ENCODE measurements at places on chromosomes 7 and 10. TPM values are rescaled to one million over a fixed set of nuclear protein-coding genes. Genes with fewer than 3 reads are reported as not detected.

GRCh38 chr10:126250045-126250444 is 138.2 kb downstream of the ADAM12 start:
- DNase-seq: no peak
- H3K36me3 ChIP-seq: no peaks in the 10 kb centered on the region
- H3K4me1 ChIP-seq: peaks cover 21% of the 10 kb centered on the region
- H3K27me3 ChIP-seq: no peaks in the 10 kb centered on the region

GRCh38 chr7:37416378-37417106 is 32.1 kb downstream of the ELMO1 start:
- no peak for DNase-seq
- no peak overlapping the region for H3K27ac ChIP-seq
- no peaks in the 10 kb centered on the region for H3K27me3 ChIP-seq
- no peak overlapping the region for H3K4me3 ChIP-seq

DNA sequence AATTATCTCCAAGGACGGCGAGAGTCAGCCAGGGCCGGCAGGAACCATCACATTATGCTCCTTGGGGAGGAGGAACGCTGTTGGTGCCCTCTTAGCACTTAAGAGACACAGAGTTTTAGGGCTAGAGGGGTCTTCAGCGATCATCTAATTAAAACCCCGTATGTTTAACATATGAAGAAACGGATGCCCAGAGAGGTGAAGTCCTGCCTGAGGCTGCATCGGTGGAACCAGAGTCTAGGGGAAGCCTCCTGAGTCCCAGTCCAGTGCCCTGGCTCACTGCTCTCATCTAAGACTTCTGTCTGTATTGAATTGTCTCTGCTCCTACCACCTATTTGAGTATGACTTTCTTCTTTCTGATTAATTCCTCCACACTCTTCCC is 688 bp upstream of the ABCB4 start:
- no peaks in the 10 kb centered on the region for H3K4me1 ChIP-seq
- DNase-seq: no peak
- no peak overlapping the region for H3K4me3 ChIP-seq
- H3K27ac ChIP-seq: no peak overlapping the region
- H3K36me3 ChIP-seq: no peaks in the 10 kb centered on the region

Gene HOXA10
- 0.25 TPM for polyA plus RNA-seq

DNA sequence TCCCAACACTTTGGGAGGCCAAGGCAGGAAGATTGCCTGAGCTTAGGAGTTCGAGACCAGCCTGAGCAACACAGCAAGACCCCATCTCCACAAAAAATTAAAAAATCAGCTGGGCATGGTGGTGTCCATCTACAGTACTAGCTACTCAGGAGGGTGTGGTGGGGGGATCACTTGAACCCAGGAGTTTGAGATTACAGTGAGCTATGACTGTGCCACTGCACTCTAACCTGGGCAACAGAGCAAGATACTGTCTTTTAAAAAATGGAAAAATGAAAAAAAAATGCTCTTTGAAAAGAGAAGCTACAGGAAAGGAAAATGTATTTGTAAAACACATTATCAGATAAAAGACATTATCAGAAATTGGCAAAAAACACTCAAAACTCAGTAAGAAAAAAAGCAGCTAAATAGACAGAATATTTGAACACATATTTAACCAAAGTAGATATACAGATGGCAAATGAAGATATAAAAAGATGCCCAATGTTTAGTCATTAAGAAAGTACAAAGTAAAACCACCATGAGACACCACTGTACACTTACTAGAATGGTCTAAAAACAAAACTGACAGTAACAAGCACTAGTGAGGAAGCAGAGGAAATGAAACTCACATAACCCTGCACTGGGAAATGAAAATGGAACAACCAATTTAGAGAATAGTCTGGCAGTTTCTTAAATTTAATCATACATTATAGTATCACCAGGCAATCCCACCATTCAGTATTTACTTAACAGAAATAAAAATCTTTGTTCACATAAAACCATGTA is 40.5 kb downstream of the NRBF2 start:
- peaks cover 6% of the 10 kb centered on the region for H3K36me3 ChIP-seq
- no peaks in the 10 kb centered on the region for H3K4me1 ChIP-seq
- H3K4me3 ChIP-seq: no peak overlapping the region
- DNase-seq: no peak
- no peaks in the 10 kb centered on the region for H3K27me3 ChIP-seq

DNA sequence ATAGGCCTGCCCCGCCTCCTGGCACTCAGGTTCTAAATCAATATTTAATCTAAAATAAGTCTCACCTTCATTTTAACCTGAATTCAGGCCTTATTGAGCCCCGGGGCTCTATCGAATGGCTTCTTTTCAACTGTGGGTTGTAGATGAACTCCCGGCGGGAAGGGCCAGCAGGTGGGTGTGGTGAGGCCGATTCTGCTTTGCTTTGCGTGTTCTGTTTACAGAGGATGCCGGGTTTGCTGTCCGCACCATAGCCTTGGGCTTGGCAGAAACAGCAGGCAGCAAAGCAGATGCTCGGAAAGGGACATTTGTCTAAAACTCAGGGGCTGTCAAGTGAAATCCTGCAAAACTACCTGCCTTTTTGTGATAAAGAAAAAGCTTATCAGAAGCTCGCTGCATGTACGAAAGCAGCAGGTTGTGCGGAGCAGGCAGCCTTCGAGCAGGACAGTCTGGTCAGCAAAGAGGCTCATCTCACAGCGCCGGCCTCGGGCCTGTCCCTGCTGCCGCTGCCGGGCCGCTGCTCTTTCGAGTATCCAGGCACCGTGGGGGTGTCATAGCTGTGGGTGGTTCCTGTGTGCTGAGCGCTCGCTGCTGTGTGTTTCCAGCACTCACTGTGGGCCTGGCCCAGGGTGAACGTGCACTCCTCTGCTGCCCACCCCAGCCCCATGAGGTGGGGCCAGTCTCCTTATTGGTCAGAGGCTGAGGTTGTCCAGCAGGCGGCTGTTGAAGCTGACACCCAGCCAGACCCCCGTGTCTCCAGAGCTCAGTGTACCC is 434.8 kb upstream of the FOXK1 start:
- H3K4me3 ChIP-seq: no peak overlapping the region
- H3K27ac ChIP-seq: no peak overlapping the region
- H3K4me1 ChIP-seq: no peaks in the 10 kb centered on the region
- H3K27me3 ChIP-seq: no peaks in the 10 kb centered on the region

- no peak overlapping the region for H3K4me3 ChIP-seq
- DNase-seq: no peak
- H3K27me3 ChIP-seq: no peaks in the 10 kb centered on the region
- H3K36me3 ChIP-seq: no peaks in the 10 kb centered on the region
- H3K4me1 ChIP-seq: peaks cover 11% of the 10 kb centered on the region
Measured at GRCh38 chr7:135258585-135258984, 24.9 kb downstream of the STRA8 start.

Gene OIT3
- polyA plus RNA-seq: 0.02 TPM

Gene EPHA1
- 0.09 TPM for polyA plus RNA-seq

Gene CTAGE15
- not detected for polyA plus RNA-seq

GRCh38 chr7:131633342-131633843 is 77.0 kb upstream of the PODXL start:
- peaks cover 2% of the 10 kb centered on the region for H3K4me1 ChIP-seq
- H3K4me3 ChIP-seq: no peak overlapping the region
- no peaks in the 10 kb centered on the region for H3K36me3 ChIP-seq
- DNase-seq: peak; percentile 65
- no peaks in the 10 kb centered on the region for H3K27me3 ChIP-seq
- H3K27ac ChIP-seq: no peak overlapping the region

Gene RET
- polyA plus RNA-seq: 0.28 TPM

DNA sequence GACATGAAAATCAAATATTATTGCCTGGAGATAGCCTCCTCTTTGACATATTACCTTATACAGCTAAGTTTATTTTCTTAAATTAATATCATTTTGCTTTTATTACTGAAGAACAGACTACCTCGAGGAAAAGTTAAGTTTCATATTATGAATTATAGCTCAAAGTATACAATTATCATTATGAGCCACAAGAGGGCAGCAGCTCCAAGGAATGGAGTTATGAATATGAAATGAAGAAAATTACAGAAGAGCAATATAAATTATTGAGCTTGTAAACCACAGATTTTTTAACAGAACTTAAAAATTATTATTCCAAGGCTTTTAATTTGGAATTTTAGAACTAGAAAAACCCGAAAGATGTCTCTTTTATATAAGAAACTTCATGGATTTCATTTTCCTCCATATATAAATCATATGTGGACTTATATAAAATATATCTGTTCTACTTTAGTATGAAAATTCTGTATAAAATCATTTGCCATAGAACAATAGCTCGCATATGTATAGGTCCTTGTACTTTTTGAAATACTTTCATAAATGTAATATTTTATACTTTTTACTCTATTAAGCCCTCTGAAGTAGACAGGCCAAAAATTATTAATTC is 40.1 kb downstream of the IQUB start:
- no peak overlapping the region for H3K27ac ChIP-seq
- no peaks in the 10 kb centered on the region for H3K36me3 ChIP-seq
- DNase-seq: peak; percentile 10
- H3K27me3 ChIP-seq: no peaks in the 10 kb centered on the region

- peak; percentile 14 for DNase-seq
- no peaks in the 10 kb centered on the region for H3K27me3 ChIP-seq
- H3K4me1 ChIP-seq: no peaks in the 10 kb centered on the region
- H3K27ac ChIP-seq: no peak overlapping the region
- no peaks in the 10 kb centered on the region for H3K36me3 ChIP-seq
Measured at GRCh38 chr7:119761776-119762175, 511.2 kb upstream of the KCND2 start.

Gene CARD11
- polyA plus RNA-seq: 0.02 TPM

Gene CYP2E1
- 0.66 TPM for polyA plus RNA-seq

- DNase-seq: no peak
- peaks cover 2% of the 10 kb centered on the region for H3K36me3 ChIP-seq
- H3K27ac ChIP-seq: peak overlapping the region; percentile 98
Measured at GRCh38 chr10:68955355-68955831, 577 bp upstream of the DDX21 start.

Data from fibroblast of lung (primary cell).